ENCODE measurements at places on chromosomes 3 and 15. TPM values are rescaled to one million over a fixed set of nuclear protein-coding genes. Genes with fewer than 3 reads are reported as not detected.

DNA sequence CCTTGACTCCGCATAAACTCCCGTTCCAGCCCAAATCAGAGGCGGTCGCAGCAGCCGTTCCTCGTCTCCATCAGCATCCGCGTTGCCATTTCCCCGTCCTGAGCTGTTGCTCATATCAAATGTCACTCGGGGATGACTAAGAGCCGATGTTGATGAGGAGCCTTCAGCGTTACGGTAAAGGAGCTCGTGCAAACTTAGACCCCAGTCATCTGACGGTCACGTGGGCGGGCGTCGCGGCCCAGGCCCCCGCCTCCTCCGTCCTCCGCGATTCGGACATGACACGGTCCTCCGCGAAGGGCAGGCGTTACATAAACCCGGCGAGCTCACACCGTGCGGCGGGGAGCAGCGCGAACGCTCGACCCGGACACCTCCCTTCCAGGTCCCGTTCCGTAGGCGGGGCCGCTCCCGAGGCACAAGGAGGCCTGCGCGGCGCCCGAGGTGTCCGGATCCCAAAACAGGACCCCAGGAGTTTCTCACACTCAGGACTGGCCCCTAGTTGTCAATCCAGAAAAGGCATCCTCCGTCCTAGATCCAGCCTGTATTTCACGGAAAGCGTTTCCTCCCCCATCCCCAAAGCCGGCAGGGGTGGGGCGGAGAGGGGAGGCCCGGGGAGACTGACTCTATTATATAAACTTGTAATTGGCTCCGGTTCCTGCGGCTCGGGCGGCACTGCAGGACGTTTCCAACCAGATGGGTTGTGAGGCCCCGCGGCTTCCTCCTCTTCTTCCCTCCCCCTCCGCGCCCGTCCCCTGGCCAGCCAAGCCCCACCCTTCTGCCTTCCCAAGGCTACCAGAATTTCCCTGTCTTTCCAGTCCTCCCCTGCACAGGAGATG, 100.0 kb upstream of the IGF1R start:
- DNase-seq: peak; percentile 87

DNA sequence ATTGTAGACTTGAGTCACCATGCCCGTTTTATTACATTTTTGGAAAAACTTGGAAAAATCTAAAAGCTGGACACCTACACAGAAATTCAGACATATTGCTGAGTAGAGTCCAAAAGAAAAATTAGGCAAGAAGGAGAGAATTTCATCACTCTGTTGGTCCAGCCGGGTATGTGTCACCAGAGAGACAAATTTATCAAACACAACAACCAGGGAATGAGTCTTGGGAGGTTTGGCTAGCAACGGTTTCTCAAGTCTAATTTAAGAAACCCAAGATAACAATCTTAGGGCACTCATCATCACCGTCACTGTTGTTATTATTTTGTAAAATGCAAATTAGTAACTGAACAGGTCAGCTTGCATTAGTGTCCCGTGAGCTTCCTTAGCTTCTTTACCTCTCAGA, 197.5 kb upstream of the C2CD4B start:
- DNase-seq: no peak

DNA sequence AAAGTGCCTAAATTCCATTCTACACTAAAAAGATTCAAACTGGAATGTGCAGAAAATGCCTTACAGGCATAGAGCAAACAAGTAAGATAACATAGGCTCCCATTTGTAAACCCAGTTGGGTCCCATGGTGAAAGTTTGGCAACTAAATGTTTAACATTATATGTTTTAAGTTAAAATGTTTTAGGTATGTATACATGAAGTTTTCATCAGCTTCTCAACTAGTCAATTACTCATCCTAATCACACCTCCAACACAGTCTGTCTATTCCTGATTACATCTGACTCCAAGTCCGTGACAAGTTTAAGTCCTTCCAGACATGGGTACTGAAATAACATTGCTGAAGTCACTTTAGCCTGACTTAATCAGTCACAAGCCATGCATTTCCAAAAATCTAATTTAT, 25.0 kb downstream of the MYLK start:
- no peak for DNase-seq

- DNase-seq: no peak
These were observed 36.0 kb downstream of the AQR start for GRCh38 chr15:34933432-34933975.

DNA sequence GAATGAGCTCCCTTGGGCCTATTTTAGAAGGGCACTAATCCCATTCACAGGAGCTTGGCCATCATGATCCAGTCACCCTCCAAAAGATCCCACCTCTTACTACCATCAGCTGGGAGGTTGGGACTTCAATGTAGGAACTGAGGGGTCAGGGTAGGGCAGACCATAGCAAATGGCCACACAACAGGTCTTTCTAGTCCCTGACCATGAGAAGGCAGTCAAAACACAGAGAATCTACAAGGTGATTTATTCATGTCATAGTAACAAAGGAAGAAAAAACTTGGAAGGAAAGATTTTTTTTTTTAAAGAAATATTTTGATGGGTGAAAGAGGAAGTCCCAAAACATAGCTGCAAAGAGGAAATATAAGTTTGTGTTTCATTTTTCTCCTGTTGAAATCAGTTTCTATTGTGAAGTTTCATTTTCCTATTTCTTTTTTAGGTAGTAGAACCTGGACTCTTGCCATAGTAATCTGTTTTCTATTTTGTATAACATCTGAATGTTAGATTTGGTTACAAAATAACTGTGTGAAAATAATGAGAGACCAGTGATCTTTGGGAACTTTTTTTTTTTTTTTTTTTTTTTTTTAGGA, 23.5 kb upstream of the TNFSF10 start:
- DNase-seq: no peak

DNA sequence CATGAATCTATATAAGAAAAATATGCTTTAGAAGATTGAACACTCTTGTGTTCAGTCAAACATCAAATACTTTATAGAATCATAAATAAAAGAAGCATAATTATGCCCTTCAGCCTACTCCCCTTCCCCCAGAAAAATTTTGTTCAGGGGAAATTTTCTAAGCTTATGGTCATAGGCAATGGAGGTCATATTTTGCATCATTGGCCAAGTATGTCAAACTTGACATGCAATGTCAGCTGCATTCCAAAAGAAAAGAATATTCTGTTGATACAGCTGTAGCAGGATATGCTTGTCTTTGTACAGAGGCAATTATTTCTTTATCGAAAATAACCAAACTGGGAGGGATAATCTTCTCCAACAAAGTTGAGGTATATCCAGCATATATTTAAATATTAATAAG, 328.2 kb downstream of the ZIC1 start:
- no peak for DNase-seq

GRCh38 chr3:104763007-104763406, 603.7 kb upstream of the ALCAM start:
- peak; percentile 65 for DNase-seq

GRCh38 chr3:172268868-172269267, 179.4 kb downstream of the GHSR start:
- DNase-seq: no peak

GRCh38 chr3:99638167-99638948, at the start of gene COL8A1:
Gene COL8A1 (plus strand): TSS chr3:99638594. CDS start chr3:99790683, 152,089 bp downstream.
- no peak for DNase-seq

GRCh38 chr15:22942306-22942855, 37.8 kb downstream of the CYFIP1 start:
- DNase-seq: no peak

DNA sequence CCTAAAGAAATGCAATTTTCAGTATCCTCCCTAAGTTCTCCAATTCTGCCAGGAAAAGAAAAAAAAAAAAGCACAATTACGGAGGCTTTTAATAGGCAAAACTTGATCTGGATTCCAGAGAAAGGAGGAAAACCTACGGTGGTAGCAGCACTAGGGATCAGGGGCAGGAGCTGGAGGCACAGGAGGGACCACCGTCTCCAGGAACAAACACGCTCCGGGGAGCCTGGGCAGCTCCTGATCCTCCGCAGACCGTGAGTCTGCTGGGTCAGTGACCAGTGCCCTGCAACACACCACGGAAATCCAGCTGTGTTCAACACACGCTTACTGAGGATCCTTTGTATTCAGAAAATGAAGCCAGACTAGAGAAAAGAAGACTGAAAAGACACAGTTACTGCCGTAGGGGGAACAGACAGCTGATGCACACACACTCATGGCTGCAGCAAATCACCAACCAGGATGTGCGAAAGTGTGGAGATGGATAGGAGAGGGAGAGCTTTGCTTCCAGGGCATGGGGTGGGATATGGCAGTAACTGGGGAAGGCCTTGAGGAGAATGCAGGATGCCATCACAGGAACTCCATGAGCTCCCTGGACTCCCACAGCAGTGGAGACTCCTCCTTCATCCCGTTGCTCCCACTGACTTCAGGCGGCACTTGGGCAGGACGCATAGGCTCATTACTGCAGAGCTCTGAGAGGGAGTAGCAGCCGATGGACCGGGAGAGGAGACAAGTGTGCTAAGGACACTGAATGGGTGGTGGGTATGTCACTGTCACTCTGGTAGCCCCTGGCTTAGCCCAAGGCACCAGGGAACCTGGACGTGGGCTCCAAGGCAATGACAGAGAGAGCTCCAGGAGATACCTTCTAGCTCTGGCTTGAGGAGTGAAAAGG, 167.0 kb downstream of the ATP10A start:
- peak; percentile 29 for DNase-seq

SLC22A14 gene
- not detected for total RNA-seq

SLC9C1 gene
- total RNA-seq: 0.64 TPM

ANO10 gene
- 16.0 TPM for total RNA-seq

CTXN2 gene
- not detected for total RNA-seq

SGO1 gene
- 13.6 TPM for total RNA-seq

ATP2B2 gene
- not detected for total RNA-seq
